Frontal cortex (tissue), 4 donors: ENCODE measurements at places on chromosomes 1 and 21. TPM values are rescaled to one million over a fixed set of nuclear protein-coding genes. Genes with fewer than 3 reads are reported as not detected.

Gene CACNA1S
- total RNA-seq = under 0.01 TPM

Gene YBX1
- total RNA-seq = 1,693 TPM

DNA sequence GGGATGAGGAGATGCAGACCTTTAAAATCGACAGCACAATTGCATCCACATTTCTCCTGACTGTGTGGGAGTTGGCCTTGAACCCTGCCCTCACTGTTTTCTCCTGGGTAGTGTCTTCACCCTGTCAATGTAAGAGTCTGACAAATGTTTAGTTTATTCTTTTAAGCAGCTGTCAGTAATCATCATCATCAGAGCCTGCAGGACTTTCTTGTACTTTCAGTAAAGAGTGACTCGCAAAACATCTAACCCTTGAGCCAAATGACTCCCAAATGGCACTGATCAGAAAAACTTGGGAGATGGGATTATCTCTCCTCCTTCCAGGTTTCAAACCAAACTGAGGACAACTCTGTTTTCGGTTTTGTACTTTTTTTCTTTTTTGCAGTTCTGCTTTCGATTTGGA lies 460.2 kb downstream of the KIF26B start:
- no peak for DNase-seq

DNA sequence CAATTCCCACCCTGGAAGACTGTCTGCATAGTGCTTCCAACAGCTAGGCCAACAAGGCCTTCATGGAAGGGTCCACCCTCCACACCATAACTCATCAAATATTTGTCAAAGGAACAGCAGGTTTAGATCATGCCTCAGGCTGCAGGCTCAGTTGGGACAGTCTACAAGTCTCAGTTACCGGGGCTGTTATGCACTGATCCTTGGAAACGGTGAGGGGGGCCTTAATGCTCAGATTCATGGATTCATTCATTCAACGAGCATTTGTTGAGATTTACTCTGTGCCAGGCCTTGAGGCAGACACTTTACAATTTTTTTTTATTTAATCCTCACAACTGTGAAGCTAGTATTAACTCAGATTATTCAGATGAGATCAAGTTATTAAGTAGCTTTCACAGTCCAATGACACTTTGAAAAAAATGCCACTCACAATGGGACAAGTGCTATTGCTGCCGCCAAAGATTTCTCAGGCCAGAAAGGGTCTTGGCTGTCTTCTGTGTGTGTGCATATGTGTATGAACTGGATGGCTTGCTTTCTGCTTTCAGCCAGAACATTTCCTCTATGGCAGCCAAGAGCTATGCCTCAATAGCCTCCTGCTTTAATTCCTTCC lies 8.9 kb upstream of the C1orf216 start:
- no peak for DNase-seq

Gene ANGPTL1
- 2.0 TPM for total RNA-seq

- no peak for DNase-seq
These were observed 89.7 kb upstream of the RUNX1 start for GRCh38 chr21:35138665-35139381.

- DNase-seq = no peak
These were observed 13.5 kb downstream of the TNFRSF1B start for GRCh38 chr1:12180315-12180714.

Gene ADIPOR1
- 51.4 TPM for total RNA-seq

Gene ZNF683
- total RNA-seq = not detected

DNA sequence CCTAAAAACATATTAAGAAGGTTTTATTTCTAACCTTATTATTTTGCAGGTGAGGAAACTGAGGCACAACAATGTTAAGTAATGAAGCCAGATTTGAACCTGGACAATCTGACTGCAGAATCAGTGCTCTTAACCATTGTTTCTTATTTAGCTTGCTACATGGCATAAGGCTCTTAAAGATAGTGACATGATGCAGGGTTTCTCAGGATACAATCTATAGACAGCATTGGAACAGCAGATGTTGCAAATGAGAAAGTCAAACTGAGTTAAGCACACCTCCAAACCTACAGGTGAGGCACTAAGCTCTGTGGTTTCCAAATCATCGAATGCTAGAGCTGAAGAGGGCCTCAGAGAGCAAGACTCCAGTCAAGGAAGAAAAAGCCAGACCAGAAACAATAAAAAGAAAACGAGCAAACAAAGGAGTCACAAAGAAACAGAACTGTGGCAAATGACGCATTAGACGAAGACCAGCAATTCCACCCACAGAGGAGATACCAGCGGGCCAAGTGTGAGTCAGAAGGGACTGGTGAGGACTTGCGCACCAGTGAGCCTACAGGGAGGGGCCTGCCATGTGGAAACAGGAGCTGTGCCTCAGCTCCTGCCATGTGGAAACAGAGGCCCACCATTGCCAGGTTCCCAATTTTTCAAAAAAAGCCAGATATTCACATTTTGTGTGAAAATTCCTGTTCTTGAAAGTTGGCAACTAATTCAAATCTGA lies 14.4 kb downstream of the CD58 start:
- no peak for DNase-seq
